CD8-positive, alpha-beta memory T cell (primary cell): ENCODE measurements at places on chromosomes 13 and 19. TPM values are rescaled to one million over a fixed set of nuclear protein-coding genes. Genes with fewer than 3 reads are reported as not detected.

DNA sequence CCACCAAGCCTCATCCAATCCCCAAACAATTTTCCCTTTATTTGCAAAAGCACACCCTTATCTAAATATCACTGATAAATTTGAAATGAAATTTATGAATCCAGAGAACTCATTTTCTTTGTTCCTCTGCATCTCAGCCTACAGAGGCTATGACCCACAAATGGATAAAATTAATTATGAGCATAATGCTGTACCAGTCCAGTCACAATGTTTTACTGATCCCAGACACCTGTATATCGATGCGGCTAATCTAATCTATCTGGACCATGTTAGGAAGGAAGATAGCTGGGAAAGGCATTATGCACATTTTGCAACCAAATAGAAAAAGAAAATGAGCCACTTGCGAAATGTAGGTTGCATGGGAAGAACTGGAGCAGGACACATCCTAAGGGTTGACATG lies 150.0 kb downstream of the FGF14 start:
- H3K4me1 ChIP-seq = no peaks in the 10 kb centered on the region
- no peak overlapping the region for H3K27ac ChIP-seq
- no peak for DNase-seq
- H3K36me3 ChIP-seq = no peaks in the 10 kb centered on the region
- no peak overlapping the region for H3K4me3 ChIP-seq

Gene KLK4
- not detected for total RNA-seq

DNA sequence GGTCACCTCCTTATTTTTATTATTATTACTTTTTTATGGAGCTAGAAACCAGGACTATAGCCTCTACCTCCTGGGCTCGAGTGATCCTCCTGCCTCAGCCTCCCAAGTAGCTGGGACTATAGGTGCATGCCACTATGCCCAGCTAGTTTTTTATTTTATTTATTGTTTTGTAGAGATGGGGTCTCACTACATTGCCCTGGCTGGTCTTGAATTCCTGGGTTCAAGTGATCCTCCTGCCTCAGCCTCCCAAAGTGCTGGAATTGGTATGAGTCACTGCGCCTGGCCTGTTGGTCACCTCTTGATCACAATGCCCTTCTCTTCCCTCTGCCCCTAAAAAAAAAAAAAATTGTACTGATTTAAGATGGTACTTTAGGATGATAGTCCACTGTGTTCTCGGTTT lies 20.4 kb downstream of the MRPS12 start:
- no peak overlapping the region for H3K27ac ChIP-seq
- H3K4me1 ChIP-seq = peaks cover 7% of the 10 kb centered on the region
- H3K4me3 ChIP-seq = no peak overlapping the region
- DNase-seq = peak; percentile 13
- H3K36me3 ChIP-seq = no peaks in the 10 kb centered on the region
- peaks cover 4% of the 10 kb centered on the region for H3K27me3 ChIP-seq

DNA sequence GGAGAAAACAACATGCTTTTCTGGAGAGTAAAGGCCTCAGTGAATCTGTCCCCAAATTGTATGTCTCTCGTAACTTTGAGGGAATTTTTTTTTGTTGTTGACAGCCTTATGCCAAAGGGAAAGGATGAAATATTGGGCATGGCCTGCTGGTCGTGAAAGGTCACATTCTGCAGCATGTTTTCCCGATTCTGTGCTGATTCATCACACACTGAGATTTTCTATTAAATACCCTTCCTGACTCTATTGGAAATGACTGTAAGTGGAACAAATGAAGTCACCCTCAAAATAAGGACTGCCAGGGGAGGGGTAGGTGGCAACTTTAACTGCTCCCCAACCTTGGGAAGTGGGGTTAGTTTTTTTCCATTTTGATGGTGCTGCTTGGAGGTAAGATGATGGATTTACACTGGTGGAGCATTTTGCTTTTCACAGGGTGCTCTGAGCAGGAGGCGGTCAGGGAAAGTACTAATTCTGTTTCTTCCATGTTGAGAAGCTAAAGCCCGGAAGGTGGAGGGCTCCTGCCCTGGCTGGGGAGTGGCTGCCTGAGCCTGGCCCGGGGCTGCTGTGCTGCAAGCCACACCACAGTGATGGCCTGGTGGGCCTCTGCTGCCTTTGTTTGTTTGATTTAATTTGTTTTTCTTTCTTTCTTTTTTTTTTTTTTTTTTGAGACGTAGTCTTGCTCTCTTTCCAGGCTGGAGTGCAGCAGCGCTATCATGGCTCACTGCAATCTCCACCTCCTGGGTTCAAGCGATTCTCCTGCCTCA lies 116.8 kb upstream of the SPATA13 start:
- no peak overlapping the region for H3K4me3 ChIP-seq
- no peaks in the 10 kb centered on the region for H3K4me1 ChIP-seq
- H3K27ac ChIP-seq = no peak overlapping the region
- DNase-seq = no peak

- no peaks in the 10 kb centered on the region for H3K36me3 ChIP-seq
- H3K4me3 ChIP-seq = no peak overlapping the region
- no peaks in the 10 kb centered on the region for H3K27me3 ChIP-seq
- H3K27ac ChIP-seq = no peak overlapping the region
- H3K4me1 ChIP-seq = no peaks in the 10 kb centered on the region
These were observed 182.7 kb upstream of the CSNK1A1L start for GRCh38 chr13:37288057-37288720.

Gene ZNF99
- total RNA-seq = not detected

DNA sequence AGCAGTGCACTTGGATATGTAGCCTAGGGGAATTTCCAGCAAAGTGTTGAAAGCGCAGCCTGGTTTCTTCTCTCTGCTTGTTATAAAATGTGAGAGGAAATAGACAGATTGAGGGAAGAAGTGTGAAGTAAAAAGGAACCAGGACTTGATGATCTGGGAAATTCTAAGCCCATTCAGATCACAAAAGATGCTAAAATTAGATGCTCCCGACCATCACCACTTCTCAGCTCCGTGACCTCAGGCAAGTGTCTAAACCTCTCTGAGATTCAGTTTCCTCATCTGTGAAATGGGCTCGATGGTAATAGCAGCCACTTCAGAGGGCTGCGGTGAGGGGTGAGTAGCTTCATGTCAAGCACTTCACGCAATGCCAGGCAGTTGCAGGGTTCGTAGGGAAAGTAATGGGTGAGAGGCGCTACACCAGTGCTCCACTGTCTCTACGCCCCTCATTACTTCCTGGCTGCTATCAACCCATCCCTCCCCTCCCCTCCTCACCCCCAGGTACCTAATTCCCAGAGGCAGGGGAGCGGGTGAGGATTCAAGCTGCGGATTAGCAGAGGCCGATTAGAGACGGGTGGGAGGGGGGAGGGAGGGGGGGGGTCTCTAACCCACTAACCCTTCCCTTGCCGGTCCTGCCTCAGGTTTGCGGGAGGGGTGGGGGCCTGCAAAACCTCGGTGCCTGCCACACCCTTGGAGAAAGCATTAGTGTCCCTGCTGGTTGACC lies 9.0 kb upstream of the NFIC start:
- H3K4me1 ChIP-seq = peaks cover 24% of the 10 kb centered on the region
- no peaks in the 10 kb centered on the region for H3K36me3 ChIP-seq
- H3K4me3 ChIP-seq = peak overlapping the region; percentile 45

Gene FGF21
- total RNA-seq = not detected

DNA sequence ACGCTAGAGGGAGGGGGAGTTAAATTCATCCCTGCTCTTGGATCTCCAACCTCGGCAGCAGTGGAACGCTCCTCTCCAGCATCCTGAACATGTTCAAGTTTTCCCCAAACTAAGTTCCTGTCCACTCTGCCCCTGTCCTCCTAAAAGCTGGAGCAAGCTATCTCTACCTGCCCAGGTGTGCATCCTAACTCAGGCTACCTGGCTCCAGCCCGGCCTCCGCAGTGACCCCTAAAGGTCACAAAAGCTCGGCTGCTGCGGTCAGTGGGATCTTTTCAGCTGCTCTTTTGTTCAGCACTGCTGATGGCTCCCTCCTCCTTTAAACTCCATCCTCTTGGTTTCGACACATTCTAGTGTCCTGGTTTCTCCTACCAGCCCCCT lies 1.4 kb downstream of the DCUN1D2 start:
- peaks cover 30% of the 10 kb centered on the region for H3K4me1 ChIP-seq
- peak overlapping the region; percentile 84 for H3K4me3 ChIP-seq
- no peak for DNase-seq
- no peak overlapping the region for H3K27ac ChIP-seq
- H3K36me3 ChIP-seq = no peaks in the 10 kb centered on the region

DNA sequence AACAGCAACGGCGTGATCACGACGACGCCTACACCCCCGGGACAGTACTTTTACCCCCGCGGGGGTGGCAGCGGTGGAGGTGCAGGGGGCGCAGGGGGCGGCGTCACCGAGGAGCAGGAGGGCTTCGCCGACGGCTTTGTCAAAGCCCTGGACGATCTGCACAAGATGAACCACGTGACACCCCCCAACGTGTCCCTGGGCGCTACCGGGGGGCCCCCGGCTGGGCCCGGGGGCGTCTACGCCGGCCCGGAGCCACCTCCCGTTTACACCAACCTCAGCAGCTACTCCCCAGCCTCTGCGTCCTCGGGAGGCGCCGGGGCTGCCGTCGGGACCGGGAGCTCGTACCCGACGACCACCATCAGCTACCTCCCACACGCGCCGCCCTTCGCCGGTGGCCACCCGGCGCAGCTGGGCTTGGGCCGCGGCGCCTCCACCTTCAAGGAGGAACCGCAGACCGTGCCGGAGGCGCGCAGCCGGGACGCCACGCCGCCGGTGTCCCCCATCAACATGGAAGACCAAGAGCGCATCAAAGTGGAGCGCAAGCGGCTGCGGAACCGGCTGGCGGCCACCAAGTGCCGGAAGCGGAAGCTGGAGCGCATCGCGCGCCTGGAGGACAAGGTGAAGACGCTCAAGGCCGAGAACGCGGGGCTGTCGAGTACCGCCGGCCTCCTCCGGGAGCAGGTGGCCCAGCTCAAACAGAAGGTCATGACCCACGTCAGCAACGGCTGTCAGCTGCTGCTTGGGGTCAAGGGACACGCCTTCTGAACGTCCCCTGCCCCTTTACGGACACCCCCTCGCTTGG lies 966 bp downstream of the JUNB start:
- H3K27ac ChIP-seq = peak overlapping the region; percentile 99
- peak; percentile 72 for DNase-seq
- peak overlapping the region; percentile 96 for H3K4me3 ChIP-seq

GRCh38 chr13:58850161-58850560 lies 1218.6 kb downstream of the PCDH17 start:
- no peaks in the 10 kb centered on the region for H3K27me3 ChIP-seq
- no peak for DNase-seq

DNA sequence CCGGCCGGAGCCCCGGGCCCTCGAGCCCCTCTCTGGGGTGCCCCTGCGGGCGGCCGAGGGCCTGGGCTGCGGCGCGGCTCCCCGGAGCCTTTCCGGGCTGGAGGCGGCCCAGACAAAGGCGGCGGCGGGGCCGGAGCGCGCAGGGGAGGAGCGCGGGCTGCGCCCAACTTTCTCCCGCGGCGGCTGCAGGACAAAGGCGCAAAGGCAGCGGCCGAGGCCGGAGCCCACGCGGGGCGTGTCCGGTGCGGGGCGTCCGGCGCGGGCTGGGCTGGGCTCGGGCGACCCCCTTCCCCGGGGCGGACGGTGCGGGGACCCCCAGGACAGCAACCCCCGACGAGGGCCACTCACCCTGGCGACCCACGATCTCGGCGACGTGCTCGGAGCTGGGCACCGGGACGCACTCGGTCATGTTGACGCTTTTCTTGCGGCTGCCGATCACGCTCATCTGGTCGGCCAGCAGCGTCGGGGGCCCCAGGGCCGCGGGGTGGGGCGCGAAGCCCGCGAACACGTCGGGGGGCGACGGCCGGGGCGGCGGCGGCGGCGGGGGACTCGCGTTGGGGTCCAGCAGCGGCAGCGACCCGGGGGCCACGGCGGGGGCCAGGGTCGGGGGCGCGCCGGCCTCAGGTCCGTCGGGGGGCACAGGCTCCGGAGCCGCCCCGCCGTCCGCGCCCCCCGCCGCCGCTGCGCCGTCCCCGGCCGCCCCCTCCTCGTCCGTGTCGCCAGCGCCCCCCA lies 843 bp downstream of the MEX3D start:
- DNase-seq = no peak
- no peaks in the 10 kb centered on the region for H3K36me3 ChIP-seq
- peaks cover 4% of the 10 kb centered on the region for H3K4me1 ChIP-seq
- H3K4me3 ChIP-seq = no peak overlapping the region
- H3K27me3 ChIP-seq = no peaks in the 10 kb centered on the region
- no peak overlapping the region for H3K27ac ChIP-seq

Gene RNF17
- not detected for total RNA-seq

Gene CLEC17A
- 0.72 TPM for total RNA-seq

Gene LYPD5
- total RNA-seq = 0.80 TPM

DNA sequence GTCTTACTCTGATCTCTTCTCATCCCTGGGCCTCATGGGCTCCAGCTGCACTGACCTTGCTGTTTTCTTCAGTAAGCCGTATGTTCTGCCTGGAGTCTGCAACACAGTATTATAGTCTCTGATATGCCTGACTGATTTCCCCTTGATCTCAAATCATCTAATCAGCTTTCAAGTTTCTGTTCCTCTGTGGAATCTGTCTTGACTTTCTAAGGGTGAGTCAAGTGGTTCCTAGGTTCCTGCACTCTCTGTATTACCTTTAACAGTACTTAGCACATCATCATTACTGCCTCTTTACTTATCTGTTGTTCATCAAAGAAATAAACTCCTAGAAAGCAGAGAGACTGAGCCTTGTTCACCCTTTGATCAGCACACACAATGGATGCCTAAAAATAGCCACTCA lies 350.7 kb downstream of the LMO7 start:
- no peak overlapping the region for H3K27ac ChIP-seq
- no peaks in the 10 kb centered on the region for H3K36me3 ChIP-seq
- H3K4me3 ChIP-seq = no peak overlapping the region
- no peak for DNase-seq
- no peaks in the 10 kb centered on the region for H3K27me3 ChIP-seq

GRCh38 chr19:19054315-19054938 lies 9.4 kb upstream of the SLC25A42 start:
- H3K36me3 ChIP-seq = peaks cover 12% of the 10 kb centered on the region
- H3K27me3 ChIP-seq = no peaks in the 10 kb centered on the region
- DNase-seq = no peak
- H3K4me1 ChIP-seq = no peaks in the 10 kb centered on the region
- H3K4me3 ChIP-seq = no peak overlapping the region

GRCh38 chr13:25632166-25632888 lies 260.6 kb downstream of the ATP8A2 start:
- H3K4me1 ChIP-seq = no peaks in the 10 kb centered on the region
- no peak overlapping the region for H3K27ac ChIP-seq
- H3K4me3 ChIP-seq = no peak overlapping the region
- no peak for DNase-seq

Gene GAPDHS
- not detected for total RNA-seq

DNA sequence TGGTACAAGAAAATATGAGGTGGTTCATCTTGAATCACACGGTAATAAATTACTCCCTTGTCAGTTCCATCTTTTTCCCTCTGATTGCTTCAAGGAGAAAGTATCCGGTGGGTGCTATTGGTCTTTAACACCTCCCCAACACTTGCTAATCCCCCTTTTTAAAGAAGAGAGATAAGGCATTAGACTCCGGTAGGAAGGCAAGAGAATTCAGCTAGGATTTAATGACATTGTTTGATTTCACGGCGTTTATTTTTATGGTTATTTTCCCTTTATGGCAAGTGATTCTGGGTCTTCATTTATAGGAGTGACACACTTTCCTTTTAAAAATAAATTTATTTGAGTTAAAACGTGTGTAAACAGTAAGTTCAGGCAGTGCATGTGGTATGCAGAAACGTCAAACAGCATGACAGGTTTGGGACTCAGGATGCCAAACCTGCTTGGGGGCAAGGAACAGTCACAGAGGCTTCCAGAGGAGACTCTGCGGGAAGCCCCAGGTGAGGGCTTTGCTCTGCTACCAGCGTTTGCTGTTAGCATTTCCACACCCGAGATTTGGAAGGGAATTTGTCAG lies 36.5 kb downstream of the TSHZ3 start:
- H3K4me3 ChIP-seq = no peak overlapping the region
- H3K27ac ChIP-seq = no peak overlapping the region
- H3K4me1 ChIP-seq = no peaks in the 10 kb centered on the region
- H3K36me3 ChIP-seq = no peaks in the 10 kb centered on the region

Gene ZNF813
- 5.6 TPM for total RNA-seq

Gene ZNF792
- total RNA-seq = 7.5 TPM

Gene KIR3DL2
- total RNA-seq = 0.28 TPM
